ENCODE measurements at places on chromosomes 12 and 14. TPM values are rescaled to one million over a fixed set of nuclear protein-coding genes. Genes with fewer than 3 reads are reported as not detected.
A peak's percentile ranks its signal among the peaks of the same experiment; 100 is the strongest.

ERP27 gene
- total RNA-seq: not detected

PTPRB gene
- total RNA-seq: 2.4 TPM

DIO3 gene
- total RNA-seq: not detected

SRGAP1 gene
- total RNA-seq: 33.6 TPM

ARMH4 gene
- total RNA-seq: 4.0 TPM

EPS8 gene
- 43.5 TPM for total RNA-seq

CCDC177 gene
- not detected for total RNA-seq

TMEM132C gene
- total RNA-seq: not detected

RTL1 gene
- total RNA-seq: not detected

IL22 gene
- not detected for total RNA-seq

DDX55 gene
- total RNA-seq: 14.2 TPM

SETD1B gene
- 21.3 TPM for total RNA-seq

SDR9C7 gene
- total RNA-seq: not detected

B4GALNT3 gene
- total RNA-seq: not detected

SIX1 gene
- 6.0 TPM for total RNA-seq

PAPLN gene
- total RNA-seq: 2.2 TPM

NEUROD4 gene
- not detected for total RNA-seq

STX2 gene
- total RNA-seq: 32.6 TPM

GRCh38 chr14:64761441-64762043, 57.3 kb downstream of the PLEKHG3 start:
- peak; percentile 19 for DNase-seq

- DNase-seq: no peak
Observed at GRCh38 chr14:92635031-92635430, 113.4 kb downstream of the LGMN start.

- DNase-seq: no peak
Observed at GRCh38 chr12:5498806-5499205, 66.9 kb downstream of the NTF3 start.

- no peak for DNase-seq
Observed at GRCh38 chr12:115357681-115358080, 673.7 kb upstream of the TBX3 start.

DNA sequence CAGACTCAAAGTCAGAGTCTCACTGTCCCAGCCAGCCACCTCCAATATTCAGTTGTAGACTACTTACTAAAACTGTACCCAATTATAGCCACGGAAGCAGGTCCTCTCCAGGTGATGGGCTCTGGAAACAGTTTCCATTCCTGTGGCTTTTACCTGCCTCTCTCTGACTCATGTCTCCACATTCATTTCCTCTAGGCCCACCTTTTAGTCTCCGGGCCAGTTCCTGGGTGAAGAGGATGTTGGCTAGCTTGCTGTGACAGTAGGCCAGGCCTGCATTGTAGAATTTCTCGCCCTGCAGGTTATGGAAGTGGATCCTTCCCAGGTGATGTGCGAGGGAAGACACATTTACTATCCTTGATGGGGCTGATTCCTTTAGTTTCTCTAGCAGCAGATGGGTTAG, 5.6 kb downstream of the RDH11 start:
- DNase-seq: no peak

DNA sequence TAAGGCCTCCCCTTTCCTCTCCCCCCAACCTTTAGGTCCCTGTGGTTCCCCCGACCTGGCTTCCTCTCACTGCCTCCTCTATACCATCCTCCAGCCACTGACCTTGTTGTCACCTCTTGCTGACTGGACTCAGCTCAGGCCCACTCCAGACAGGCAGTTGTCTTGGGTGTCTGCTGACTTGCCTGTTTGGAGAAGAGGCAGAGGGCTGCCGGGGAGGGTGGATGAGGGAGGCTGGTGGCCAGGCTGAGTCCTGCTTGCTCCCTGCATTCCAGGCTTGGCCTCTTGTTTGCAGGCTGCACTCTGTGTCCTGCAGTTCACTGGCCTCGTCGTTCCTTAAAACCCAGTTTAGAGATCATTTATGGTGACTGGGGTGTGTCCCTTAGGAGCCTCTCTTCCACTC, 31.0 kb upstream of the RD3L start:
- DNase-seq: peak; percentile 6

GRCh38 chr12:124786061-124786964, 77.4 kb downstream of the SCARB1 start:
- DNase-seq: peak; percentile 88

DNA sequence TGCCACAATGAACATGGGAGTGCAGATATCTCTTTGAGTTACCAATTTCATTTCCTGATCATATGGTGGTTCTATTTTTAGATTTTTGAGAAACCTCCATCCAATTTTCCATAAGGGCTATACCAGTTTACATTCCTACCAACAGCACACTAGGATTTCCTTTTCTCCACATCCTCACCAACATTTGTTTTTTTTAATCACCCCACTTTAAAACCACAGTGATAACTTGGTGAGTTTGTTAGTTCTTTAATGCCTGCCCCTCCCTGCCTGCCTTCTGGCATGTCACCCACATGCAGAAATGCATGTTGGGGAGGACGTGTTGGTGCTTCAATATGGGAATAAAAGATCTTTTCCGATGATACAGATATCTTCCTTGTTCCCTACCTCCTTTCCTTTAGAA, 167.9 kb downstream of the CAND1 start:
- no peak for DNase-seq

DNA sequence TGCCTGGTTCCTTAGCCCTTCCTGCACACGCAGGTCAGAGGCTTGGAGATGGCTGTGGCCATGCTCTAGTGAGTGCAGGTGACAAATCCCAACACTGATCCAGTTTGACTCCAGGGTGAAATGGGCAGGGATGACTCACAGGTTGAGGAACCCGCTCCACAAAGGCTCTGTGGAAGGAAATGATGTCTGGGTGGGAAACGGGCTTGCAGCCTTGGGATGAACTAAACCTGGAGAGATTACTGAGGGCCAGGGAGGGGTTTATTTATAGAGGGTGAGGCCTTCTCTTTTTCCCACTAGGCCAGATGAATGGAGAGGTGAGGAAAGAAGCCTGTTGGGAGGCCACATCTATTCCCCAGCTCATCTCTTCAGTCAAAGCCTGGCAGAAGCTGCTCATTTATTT, 29.3 kb upstream of the EMP1 start:
- DNase-seq: peak; percentile 30

DNA sequence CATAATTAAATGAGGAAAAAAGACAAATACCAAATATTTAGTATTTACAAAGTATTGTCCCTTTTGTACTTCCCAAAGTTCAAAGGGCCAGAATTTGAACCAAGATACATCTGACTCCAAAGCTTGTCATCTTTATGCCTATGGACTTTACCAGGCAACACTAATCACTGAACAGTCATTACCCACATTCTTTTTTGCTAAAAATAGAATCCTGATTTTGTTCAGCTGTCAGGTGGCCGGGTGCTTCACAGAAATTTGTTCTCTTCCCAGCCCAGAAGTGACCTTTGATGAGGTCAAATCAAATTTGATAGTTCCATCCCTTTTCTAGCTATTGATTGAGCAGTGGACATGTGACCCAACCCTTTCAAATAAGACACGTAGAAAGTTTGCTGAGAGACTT, 121.6 kb downstream of the LLPH start:
- DNase-seq: no peak

- no peak for DNase-seq
Observed at GRCh38 chr12:33437598-33437997, 2.0 kb downstream of the SYT10 start.

DNA sequence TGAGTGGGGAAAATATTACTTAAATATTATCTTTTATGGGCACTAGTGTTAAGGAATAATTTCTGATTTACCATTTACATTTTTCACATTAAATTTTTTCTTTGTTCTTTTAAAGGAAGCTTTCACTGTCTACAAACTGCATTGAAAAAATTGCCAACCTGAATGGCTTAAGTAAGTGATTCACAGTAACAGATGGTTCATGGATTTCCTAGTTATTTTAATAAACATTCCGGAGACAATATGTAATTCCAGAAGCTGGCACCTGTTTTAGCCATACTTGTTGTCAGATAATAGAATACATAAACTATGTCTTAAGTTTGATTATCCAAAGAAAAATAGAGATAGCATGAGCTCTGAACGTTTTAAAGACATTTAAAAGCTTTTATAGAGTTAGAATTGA, 17.1 kb downstream of the DNAL1 start:
- DNase-seq: peak; percentile 6

DNA sequence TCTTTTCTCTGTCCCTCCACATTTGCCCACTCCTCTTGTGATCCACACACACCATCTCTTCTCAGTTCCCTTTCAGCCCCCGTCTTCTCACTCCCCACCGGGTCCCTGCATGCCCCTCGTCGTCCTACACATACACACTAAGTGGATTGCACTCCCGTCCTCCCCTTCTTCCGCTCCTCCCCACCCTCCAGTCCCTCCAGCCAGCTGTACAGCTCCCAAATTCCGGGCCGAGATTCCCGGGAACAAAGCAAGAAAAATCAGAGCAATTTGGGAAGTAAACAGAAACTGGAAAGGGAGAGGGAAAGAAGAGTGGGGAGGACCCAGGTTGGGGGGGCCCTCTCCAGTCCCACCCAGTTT, 282 bp upstream of the IGFBP6 start:
- DNase-seq: no peak

- no peak for DNase-seq
Observed at GRCh38 chr12:81543621-81544139, 215.5 kb downstream of the PPFIA2 start.

DNA sequence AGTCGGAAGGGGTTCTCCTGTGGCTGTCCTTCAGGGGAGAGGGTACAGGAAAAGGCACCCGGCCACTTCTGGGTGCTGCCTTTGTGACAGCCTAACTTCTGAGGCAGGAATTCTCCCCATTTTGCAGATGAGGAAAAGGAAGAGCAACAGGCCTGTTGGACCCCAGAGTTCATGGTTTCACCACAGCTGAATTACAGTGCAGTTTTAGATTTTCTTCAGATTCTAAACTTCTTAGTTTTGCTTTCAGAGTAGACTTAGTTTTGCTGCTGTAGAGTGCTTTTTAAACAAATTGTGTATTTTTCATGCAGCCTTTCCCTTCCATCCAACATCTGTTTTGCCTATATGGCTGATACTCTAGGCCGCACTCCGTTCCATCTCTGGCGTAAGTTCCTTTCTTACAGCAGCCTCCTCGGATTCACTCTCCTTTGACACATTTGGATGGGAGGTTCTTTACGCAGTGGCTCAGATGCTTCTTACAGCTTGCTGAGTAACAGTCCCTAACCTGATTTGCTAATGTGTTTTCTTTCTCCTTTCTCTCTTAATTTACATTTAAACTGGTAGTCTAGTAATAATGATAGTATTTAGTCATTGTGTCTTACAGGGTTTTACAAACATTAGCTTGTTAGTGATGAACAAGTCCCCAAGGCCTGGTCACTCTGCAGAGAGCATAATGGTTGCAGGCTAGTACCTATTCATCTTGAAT, 7.8 kb downstream of the TRAF3 start:
- DNase-seq: no peak

- DNase-seq: peak; percentile 67
Observed at GRCh38 chr12:75953312-75953906, 78.2 kb downstream of the PHLDA1 start.

GRCh38 chr12:16849473-16849872, 243.5 kb upstream of the LMO3 start:
- DNase-seq: no peak

- no peak for DNase-seq
Observed at GRCh38 chr14:64614166-64614565, 64.4 kb downstream of the PPP1R36 start.

DNA sequence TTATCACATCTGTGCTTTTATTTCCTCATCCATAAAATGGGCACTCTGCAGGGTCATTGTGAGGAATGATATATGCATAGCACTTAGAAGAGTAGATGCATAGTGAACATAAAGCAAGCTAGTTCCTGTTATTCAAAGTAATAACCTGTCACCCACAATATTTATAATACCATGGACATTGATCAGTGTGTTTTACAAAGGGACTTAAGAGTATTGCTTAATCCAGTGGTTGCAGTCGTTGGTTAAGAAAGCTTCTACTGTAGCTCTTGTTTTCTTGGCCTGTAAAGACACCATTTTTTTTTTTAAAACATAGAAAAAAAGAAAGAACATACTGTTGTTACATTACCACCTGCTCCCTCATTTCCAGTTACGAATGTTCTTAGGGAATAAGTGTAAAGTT, 13.1 kb downstream of the METAP2 start:
- no peak for DNase-seq

DNA sequence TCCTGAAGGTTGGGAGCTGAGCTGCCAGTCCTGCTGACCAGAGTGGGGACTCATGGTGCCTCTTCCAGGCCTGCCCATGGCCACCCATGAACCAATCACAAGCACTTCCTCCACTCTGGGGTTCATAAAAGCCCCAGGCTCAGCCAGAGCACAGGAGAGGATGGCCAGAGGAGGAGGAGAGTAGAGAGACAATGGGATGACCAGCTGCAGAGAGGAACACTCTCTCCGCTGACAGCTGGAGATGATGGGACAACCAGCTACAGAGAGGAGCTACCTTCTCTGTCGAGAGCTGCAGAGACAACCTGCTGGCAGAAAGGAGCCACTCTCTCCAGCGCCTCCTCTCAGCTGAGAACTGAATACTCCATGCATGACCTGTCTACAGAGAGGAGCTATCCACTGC, 886.1 kb downstream of the BCL11B start:
- no peak for DNase-seq

DNA sequence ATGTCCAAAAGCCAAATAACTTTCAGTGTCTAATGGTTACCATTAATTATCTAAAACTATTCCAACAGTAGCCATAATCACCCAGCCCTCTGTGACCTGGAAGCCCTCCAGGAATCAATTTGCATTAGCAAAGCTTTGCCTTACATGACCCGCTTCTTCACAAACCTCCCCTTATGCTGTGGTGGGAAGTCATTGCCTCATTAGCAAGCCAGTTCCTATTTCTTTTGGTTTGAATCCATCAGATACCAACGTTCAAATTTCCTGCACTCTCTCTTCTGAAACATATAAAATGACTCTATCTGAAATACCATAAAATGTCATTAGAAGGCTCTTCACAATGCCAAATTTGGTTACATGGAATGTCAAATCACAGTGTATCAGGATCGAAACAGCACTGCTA, 268.3 kb upstream of the PRKD1 start:
- no peak for DNase-seq

DNA sequence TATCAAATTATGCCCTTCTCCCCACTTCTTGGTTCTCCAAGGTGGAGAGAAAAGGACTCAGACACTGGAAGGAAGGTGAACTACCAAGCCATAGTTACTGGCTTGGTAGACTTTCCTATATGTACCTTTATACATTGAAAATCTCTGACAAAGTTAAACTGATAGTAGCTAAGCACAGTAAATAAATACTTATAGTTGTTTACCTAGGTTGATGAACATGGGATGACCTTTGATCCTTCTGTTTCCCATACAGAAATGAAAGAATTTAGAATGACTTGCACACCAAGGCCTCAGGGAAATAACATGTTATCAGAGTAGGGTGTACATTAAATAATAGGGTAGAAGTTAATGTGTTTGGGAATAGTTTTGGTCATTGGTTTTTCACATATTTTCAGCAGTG, 6.7 kb downstream of the ARHGAP5 start:
- no peak for DNase-seq

GRCh38 chr12:105214148-105214547, 21.8 kb downstream of the APPL2 start:
- peak; percentile 42 for DNase-seq

GRCh38 chr14:104770851-104771272, 17.9 kb downstream of the SIVA1 start:
- DNase-seq: no peak

GRCh38 chr12:12665194-12665593, 30.8 kb downstream of the GPR19 start:
- DNase-seq: no peak

GRCh38 chr12:32483499-32483898, 84.1 kb downstream of the FGD4 start:
- no peak for DNase-seq

All from HFFc6 (cell line).